GM20000 (cell line): ENCODE measurements at places on chromosomes 7 and 10.

DNA sequence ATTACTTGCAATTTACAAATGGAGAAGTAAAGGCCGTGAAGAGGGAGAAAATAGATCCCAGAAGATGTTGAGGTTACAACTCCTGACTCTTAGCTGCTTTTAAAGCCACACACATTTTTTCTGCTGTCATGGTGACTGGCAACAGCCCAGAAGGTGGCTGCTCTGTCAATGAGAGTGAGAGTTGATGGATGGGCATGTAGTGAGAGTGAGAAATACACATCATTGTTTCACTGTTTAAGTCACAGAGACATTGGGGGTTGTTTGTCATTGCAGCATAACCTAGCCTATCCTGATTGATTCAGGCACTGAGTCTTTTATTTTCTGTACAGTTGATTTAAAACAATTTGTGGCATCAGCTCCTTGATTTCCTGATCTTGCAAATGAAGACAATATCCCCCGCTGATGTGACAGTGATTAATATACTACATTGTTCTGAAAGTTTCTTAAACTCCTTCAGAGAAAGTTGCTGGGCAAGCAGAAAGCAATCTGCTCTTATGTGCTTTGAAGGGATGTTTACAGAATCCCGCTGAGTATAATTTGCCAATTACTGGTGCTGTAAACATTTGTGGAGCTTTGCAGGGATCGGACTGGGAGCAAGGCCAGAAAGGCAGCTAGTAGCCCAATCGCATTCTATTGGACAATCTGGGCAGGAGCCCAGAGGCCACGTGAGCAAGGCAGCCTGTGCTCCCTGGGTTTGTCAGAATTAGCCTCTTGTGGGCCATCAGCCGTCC, 229.6 kb downstream of the PRPF18 start:
- no peak for DNase-seq

DNA sequence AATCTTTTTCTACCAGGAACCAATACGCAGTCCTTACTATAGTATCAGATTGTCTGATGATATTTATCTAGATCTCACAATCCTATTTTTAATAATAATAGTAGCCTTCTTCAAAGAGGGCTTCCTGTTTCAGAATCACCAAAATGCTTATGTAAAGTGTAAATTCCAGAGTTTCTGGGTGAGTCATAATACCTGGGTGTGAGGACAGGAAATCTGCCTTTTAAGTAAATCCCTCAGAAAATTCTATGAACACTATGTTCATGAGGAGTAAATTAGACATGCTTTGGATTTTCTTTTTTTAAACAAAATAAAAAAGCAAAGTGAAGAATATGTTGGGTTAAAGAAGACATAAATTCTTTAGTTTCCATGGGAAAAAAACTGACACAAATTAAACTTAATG, 20.5 kb downstream of the DKK1 start:
- no peak for DNase-seq

DNA sequence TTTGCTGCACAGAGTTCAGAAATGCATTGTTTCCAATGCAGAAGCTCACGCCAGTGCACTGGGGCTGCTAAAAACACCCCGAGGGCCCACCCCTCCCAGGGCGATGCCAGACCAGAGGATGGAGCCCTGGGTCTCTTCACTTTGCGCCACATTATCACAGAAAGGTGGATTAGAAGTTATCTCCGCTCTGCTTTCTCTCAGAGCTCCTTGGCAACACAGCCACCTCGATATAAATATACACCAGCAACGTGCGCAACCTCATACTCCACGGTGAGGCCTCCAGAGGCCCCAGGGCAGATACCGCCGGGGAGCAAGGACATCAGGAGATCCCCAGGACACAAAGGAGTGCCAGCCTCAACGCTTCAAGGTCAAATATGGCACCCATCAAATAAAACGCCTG, 121.0 kb upstream of the TBX20 start:
- DNase-seq = no peak

DNA sequence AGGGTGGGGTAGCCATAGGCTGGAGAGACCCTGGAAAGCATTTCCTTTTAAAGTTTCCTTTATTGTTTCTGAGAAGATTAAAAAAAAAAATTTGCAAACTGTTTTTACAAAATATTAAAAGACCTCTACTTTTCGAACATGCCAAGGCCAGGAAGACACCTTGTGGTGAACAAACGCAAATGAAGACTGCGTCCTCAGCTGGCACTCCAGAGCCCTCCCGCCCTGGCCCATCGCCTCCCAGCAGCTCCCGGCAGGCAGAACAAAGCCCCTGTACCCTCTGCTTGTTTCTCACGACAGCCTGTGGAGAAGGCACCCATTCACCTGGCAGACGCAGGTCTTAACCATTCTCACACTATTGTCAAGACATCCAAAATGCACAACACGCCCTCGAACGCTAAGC, 56.4 kb downstream of the ESYT2 start:
- no peak for DNase-seq

DNA sequence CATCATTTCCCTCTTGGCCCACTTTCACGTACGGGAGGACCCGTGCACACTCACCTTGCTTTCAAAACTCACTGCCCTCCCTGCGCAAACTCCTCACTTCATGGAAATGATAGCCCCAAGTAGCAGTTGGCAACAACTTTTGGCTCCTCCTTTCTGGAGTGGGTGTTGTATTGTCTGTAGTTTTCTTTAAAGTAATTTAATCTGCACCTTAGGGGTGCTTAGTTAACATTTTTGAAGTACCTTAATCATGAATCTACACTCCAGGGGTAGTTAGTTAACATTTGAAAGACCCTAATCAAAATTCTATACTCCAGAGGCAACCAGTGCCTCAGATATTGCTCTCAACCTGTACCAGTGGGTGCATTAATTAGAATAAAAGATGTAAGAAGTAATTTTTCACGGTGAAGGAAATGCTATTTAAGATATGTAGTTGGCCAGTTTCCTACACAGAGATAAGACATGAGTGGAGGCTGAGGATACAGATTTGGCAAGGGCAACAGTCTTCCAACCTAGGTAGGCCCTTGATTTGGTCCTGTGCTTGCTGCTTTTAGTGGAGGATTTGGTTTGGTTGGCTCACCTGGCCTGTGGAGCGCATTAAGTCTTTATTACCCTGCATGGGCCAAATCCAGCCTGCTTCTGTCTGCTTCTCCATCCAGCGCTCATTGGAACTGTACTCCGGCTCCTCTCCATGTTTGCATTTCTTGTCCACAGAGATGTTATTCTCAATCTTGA, 93.0 kb downstream of the EXOC4 start:
- DNase-seq = no peak

- no peak for DNase-seq
Observed at GRCh38 chr7:96089511-96089910, 232.4 kb downstream of the SLC25A13 start.

GRCh38 chr7:50068850-50069551, 24.0 kb downstream of the ZPBP start:
- DNase-seq = peak; percentile 13

DNA sequence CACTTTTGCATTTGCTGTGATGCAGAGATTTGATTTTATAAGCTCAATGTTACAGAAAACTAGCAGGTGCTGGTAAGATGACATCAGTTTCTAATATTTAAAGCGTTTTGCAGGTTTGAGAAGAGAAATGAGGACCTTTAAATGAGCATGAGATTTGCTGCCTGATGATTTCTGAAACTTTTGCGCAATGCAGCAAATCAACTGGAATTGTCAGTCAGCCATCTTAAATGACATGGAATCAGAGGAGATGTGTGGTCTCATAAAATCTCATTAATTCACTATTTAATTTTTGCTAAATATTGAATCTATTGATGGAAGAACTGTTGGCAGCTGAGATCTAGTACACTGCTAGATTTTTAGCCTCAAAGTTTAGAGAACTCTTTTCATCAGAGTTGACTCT, 3.9 kb downstream of the RBM17 start:
- DNase-seq = no peak

DNA sequence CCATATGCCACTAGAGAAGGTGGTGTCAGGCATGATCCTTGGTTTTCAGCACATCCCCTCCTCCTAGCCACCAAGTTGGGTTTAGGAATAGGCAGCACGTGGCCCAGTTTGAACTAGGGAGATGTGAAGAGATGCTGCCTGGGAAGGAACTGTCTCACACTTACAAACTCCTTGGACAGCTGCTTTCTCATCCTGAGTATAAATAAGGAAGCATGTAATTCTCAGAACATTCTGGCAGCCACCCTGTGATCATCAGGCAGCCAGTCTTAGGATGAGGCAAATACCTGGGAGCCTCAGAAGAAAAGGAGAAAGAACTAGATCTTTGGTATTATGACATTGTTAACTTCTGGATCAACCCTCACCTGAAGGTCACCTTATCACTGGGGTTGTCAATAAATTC, 21.3 kb upstream of the XPNPEP1 start:
- DNase-seq = no peak
